Adrenal gland (tissue), 19 donors: ENCODE measurements at places on chromosomes 1 and 21. TPM values are rescaled to one million over a fixed set of nuclear protein-coding genes. Genes with fewer than 3 reads are reported as not detected.

DNA sequence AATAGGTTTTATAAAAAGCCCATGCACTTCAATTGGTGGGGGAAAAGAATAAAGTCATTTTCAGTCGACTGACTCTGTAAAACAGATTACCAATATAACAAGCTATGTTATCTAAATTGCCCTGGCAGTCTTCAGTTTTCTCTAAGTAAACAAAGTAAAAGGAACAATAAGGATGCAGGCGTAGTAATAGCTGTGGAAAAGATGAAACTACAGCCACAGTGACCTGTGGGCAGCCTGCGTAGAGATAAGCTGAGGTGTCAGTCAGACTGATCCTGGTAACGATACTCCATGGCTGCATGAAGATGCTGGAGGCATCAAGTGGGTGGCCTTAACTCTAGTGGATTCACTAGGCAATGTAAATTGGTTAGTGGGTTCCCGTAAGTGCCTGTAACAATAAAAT is 29.3 kb downstream of the CLCC1 start:
- DNase-seq = no peak

DNA sequence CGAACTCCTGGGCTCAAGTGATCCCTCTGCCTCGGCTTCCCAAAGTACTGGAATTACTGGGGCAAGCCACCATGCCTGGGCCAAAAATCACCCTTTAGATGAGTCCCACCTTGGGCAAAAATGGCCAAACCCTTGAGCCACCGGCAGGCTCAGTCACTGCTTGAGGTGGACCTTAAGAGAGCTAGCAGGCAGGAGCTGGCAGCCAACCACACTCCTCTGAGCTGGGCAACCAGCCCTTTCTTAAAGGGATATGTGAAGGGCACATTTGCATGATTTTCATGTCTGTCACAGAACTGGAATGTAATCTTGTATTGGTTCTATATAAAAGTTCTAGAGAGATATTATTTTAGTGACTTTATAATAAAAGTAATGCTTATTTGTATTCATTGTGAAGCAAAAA is 316.5 kb downstream of the PBX1 start:
- DNase-seq = no peak

GRCh38 chr21:38916214-38916964 is 110.7 kb downstream of the ETS2 start:
- DNase-seq = no peak

GRCh38 chr1:46401964-46402626 is 8.0 kb downstream of the FAAH start:
- DNase-seq = peak; percentile 83

DNA sequence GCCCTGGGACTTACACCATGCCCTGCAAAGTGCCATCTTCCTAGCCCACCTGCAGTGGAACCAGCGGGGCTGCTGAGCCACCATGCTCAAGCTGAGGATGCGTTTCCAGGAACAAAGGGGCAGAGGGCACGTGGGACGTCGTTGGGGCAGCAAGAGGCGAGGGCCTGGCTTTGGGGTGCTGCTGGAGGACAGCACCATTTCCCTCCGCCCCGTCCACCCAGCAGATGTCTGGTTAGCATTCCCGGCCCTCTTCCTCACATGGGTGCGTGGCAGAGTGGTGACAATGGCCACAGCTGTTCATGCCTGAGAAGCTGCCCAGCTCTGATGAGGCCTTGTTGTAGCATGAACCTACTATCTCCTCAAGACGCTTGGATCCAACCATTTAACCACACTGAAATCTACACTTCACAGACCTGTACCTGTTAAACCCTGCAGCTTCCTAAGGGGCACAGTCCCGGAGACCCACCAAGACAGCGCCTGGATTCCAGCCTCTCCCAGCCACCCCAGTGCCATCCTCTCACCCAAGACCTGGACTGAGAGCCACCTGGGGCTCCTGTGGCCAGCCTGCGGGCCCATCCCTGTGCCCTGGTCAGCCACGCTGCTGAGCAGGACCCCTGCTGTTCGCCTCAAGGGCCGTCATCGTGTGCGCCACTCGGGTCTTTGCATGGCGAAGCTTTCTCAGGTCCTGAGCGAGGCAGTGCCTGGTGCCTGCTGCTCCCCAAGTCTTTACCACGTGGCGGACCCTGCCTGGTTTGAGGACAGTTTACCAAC is 33.2 kb downstream of the SLC45A1 start:
- DNase-seq = no peak

DNA sequence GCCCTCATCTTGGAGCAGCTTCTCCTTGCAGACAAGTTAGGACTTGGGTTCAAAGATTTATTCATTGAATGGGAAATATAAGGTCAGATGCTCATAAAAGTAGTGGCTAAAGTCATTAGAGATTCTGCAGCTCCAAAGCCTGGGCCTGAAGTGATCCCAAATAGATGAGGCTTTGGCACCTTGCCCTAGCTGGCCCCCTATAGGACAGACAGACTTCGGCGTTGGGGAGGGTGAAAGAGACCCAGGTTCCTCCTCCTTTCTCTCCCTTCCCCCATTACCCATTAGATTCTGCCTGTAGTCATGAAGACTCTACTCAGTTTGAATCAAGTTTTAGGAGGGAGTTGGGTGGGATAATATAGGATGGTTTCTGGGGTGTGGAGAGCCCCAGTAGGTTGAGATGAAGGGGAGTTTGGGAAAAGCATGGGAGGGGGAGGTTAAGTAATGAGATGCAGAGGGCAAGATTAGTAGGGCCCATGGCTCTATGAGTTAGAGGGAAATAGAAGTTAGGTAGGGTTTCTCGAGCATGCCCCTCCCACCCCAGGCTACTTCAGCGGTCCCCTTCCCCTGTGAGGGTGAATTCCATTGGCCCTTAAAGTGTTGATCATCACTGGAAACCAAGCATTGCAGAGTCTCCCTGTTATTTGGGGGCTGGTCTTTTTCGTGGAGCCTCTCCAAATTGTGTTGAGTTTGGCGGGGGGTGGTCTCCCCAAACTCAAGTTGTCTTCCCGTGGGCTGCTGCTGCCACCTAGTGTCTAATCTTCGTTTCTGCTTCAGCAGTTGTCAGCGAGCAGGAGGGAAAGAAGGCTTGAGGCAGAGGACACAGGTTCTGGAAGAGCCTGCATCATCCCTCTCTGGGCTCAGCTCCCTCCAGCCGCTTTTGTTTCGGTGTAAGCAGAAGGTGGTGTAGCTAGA is 2.1 kb upstream of the AHDC1 start:
- DNase-seq = no peak

DNA sequence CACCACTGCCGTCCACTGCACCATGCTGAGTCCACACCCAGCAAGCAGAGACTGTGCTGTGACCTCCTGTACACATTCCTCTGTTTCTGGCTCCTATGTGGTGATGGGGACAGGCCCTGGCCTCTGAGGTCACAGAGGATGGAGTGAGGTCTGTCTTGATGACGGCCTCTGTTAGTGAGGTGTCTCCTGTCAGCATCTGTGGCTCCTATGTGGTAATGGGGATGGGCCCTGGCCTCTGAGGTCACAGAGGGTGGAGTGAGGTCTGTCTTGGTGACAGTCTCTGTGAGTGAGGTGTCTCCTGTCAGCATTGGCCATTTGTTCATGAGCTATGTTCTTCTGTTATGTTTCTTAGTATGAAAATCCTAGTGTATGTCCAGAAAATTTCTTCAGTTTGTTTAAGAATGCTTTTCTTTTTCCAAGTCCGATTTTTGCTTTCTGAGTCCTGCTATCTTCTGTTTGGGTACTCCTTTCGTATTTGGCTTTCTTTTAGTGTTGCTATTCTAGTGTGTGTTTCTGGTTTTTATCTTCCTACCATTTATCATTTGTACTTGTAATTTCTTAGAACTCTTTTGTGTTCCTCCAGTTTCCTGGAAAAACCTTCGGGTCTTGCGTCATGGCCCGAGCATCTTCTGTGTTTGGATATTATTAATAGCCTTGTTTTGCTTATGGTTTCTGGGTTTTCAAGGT is 13.4 kb downstream of the SNAP47 start:
- peak; percentile 83 for DNase-seq

DNA sequence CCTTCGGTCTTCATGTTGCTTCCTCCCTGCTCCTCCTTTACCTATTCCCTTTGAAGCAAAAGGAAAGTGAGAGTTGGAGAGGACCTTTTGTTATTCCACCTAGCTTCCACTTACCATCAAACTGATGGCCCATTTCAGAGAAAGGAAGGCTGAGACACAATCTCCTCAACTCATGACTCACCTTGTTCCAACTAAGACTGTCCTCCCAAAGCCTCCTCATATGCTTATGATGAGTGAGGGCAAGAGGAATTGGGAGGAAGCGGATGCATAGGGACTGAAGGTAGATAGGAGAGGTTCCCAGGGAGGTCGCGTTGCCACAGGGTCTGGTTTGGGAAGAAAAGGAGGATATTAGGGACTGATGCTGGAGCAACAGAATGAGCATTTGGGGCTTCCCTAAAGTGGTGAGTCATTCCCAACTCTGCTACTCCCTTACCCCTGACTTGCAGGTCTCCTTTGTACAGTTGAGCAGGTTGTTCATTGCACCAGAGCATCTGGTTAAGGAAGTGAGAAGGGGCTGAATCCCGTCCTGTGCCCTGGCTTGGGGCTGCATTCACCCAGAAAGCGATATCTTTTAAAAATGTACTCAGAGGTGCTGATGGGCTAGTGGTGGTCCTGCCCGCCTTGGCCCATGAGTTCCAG is 35.0 kb downstream of the LGR6 start:
- no peak for DNase-seq

- DNase-seq = no peak
These were observed 47.1 kb upstream of the LRRC3 start for GRCh38 chr21:44408226-44408625.

GRCh38 chr21:44456214-44456914 is 1.1 kb downstream of the LRRC3 start:
- no peak for DNase-seq

GRCh38 chr1:225950905-225951497 is 10.0 kb upstream of the LEFTY2 start:
- no peak for DNase-seq

DNA sequence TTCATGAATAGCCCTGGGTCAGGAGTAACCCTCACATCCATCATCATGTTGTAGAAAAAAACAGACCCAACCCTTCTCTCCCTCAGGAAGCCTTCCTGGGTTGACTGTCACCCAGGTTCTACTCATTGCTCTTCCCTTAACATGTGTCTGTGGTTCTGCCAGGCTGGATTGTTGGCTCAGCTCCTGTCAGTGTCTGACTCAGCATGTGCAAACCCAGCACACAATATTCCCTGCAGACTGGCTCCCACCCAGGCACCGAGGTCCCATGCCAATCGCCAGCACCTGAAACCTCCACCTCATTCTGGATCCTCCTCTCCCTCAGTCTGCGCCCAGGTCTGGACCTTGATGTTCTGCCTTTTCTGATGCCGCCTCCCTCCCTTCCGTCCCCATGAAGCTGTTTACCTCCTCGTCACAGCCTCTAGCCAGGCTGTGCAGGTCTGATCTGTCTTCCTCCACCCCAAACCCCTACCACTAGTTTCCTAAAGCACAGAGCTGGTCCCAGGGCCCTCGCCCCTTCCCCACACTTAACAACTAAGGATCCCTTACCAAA is 4.3 kb upstream of the S100A8 start:
- DNase-seq = no peak

CFAP141 gene
- polyA plus RNA-seq = not detected

HTR6 gene
- polyA plus RNA-seq = not detected

OR2L5 gene
- polyA plus RNA-seq = not detected

ADORA1 gene
- polyA plus RNA-seq = 0.47 TPM

OXCT2 gene
- 0.71 TPM for polyA plus RNA-seq

FCRLB gene
- 0.56 TPM for polyA plus RNA-seq

NUF2 gene
- polyA plus RNA-seq = 1.0 TPM

PLA2G4A gene
- polyA plus RNA-seq = 10.1 TPM

PGLYRP4 gene
- polyA plus RNA-seq = not detected

SPATA46 gene
- not detected for polyA plus RNA-seq

OLFML3 gene
- 31.7 TPM for polyA plus RNA-seq

C1orf94 gene
- 0.07 TPM for polyA plus RNA-seq

F5 gene
- polyA plus RNA-seq = 0.88 TPM
